K562 (cell line): ENCODE measurements at places on chromosomes 7 and 10.

GRCh38 chr10:124341768-124342135 is 77.0 kb downstream of the OAT start:
- no peak overlapping the region for H3K27ac ChIP-seq
- H3K36me3 ChIP-seq = no peaks in the 10 kb centered on the region
- no peaks in the 10 kb centered on the region; the same call in 1 of the 3 replicates for H3K27me3 ChIP-seq
- peaks cover 7% of the 10 kb centered on the region for H3K4me1 ChIP-seq
- no peak for DNase-seq

DNA sequence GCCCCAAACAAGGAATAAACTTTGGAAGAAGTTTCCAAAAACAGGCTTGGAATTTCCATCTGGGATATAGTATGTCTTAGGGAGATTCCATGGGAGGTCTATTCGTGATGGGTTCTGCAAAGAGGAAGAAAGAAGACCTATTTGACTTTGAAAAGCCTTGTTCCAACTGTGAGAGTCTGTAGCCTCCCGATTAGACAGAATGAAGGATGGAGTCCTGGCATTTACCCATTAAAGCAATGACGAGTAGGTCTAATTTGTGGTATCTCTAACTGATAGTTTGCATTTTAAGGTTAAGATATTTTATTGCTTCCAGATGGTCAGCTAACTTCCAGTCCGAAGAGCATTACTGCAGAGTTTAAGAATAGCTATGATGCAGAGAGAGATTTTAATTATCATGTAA is 19.5 kb upstream of the GALNT17 start:
- H3K27ac ChIP-seq = no peak overlapping the region
- H3K4me1 ChIP-seq = no peaks in the 10 kb centered on the region
- no peak for DNase-seq
- H3K4me3 ChIP-seq = no peak overlapping the region

DNA sequence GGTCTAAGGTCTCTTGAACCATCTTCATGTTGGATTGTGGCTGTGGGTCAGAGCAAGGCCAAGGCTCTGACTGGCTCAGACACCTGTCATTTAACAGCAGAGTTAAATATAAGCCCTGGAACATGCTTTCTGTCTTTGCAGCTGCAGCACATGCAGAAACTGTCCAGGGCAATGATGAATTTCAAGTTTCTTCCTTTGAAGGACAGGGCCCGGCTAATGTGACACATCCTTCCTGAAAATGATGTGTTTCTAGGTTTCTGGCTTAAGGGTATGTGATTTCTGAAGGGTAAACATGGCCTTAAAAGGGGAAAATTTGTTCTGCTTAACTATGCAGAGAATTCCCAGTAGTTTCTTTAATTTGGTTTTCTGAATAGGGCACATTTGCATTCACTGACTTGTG is 34.0 kb upstream of the SLC35B4 start:
- no peaks in the 10 kb centered on the region for H3K4me1 ChIP-seq
- H3K4me3 ChIP-seq = no peak overlapping the region
- H3K27me3 ChIP-seq = peaks cover 32% of the 10 kb centered on the region
- no peak for DNase-seq
- H3K27ac ChIP-seq = no peak overlapping the region

GRCh38 chr7:98921608-98922372 is 43.5 kb downstream of the TRRAP start:
- H3K27me3 ChIP-seq = no peaks in the 10 kb centered on the region
- H3K36me3 ChIP-seq = peaks cover 92% of the 10 kb centered on the region
- DNase-seq = no peak
- H3K4me3 ChIP-seq = no peak overlapping the region

GRCh38 chr7:4958477-4959301 is at the start of gene MMD2:
TSS of gene MMD2 (minus strand) at chr7:4959187. CDS start at chr7:4959017, 170 bp downstream.
- no peak for DNase-seq
- H3K27ac ChIP-seq = no peak within 1 kb of the TSS
- H3K36me3 ChIP-seq = no peaks in the 10 kb centered on the region
- no peaks in the 10 kb centered on the region; the same call in 2 of the 3 replicates for H3K4me1 ChIP-seq
- H3K4me3 ChIP-seq = no peak within 1 kb of the TSS

DNA sequence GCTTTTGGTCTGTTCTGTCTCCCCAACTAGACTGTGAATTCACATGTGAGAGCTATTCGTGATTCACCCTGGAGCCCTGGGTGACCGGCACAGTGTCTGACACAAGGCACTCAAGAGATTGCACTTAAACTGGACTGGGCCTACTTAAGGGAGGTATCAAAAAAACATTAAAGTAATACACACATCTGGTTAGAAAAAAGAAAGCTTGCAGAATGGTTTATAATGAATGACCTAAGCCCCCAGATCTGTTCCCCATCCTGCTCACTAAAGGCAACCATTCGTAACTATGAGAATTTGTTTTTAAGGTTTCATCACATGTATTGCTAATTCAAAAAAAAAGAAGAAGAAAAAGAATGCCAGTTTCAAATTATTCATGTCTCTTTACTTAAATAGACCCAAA is 74.5 kb downstream of the DGKI start:
- H3K4me1 ChIP-seq = no peaks in the 10 kb centered on the region
- no peaks in the 10 kb centered on the region for H3K36me3 ChIP-seq
- H3K27ac ChIP-seq = no peak overlapping the region

- no peak overlapping the region for H3K27ac ChIP-seq
- H3K4me3 ChIP-seq = no peak overlapping the region
- no peaks in the 10 kb centered on the region for H3K36me3 ChIP-seq
- H3K27me3 ChIP-seq = peaks cover 8% of the 10 kb centered on the region; the same call in 1 of the 2 replicates
Observed at GRCh38 chr10:12919574-12919973, 81.9 kb downstream of the CCDC3 start.

DNA sequence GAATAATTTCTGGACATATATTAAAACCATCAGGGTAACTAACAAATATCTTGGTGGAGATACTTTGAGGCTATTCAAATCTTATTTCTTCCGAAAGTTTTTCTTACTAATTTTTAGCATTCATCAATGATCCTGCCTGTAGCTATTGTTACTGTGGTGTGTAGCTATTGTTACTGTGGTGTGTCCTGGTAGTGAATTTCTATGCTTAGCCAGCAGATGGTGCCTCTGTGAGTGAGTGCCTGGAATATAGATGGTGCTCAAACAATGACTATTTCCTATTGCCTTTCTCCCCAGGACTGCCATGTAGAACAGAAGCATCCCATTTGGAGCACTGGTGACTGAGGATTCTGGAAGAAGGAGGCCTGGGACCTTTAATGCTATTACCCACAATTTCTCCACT is 245.7 kb downstream of the CCSER2 start:
- H3K4me3 ChIP-seq = no peak overlapping the region
- no peaks in the 10 kb centered on the region for H3K27me3 ChIP-seq
- DNase-seq = no peak

GRCh38 chr10:112753961-112754411 is 196.1 kb upstream of the TCF7L2 start:
- H3K4me3 ChIP-seq = no peak overlapping the region
- no peak overlapping the region for H3K27ac ChIP-seq
- no peaks in the 10 kb centered on the region for H3K36me3 ChIP-seq

DNA sequence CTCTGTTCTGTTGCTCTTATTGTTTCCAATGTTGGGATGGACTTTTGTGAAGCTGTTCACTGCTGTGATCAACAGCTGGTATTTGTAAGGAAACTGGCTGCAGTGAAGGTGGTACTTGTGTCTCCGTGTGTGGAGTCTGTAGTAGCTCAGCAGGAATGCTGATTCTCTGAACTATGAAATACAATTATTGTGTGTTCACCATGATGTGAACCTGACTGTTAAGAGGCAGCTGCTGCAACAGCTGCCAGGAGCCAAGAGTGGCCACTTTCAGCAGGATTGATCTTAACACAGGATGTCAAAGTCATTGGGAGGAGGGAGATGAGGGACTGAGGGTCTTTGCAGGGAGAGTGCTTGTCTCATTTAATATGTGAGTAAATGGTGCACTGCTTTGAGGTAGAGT is 13.9 kb downstream of the VSTM2A start:
- no peak for DNase-seq
- H3K27ac ChIP-seq = no peak overlapping the region
- H3K36me3 ChIP-seq = no peaks in the 10 kb centered on the region
- H3K4me3 ChIP-seq = no peak overlapping the region
- H3K27me3 ChIP-seq = no peaks in the 10 kb centered on the region
- H3K4me1 ChIP-seq = no peaks in the 10 kb centered on the region

GRCh38 chr10:126083009-126083408 is 186.6 kb downstream of the FANK1 start:
- H3K27me3 ChIP-seq = peaks cover 2% of the 10 kb centered on the region; the same call in 1 of the 3 replicates
- no peaks in the 10 kb centered on the region for H3K4me1 ChIP-seq
- H3K4me3 ChIP-seq = no peak overlapping the region

DNA sequence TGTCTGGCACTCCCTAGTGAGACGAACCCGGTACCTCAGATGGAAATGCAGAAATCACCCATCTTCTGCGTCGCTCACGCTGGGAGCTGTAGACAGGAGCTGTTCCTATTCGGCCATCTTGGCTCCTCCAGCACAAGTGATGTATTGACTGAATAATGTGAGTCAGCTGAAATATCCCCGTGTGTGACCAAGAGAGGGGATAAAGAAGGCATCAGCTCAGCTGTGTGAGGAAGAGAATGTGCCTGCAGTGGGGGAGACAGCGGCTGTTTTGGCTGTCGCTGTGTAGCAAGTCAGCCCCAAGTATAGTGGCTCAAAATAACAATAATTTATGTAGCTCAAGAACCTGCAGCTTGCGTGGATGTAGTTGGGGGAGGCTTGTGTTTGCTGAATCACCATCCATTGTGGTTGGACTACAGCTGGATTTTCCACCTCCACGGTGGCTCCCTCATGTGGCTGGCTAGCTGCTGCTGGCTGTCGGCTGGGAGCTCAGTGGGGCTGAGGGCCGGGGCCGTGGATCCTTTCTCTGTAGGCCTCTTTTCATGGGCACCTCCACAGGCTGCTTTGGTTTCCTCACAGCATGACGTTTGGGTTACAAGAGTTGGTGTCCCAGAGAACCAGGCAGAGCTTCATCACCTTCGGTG is 434.5 kb downstream of the CCSER2 start:
- no peaks in the 10 kb centered on the region for H3K27me3 ChIP-seq
- H3K4me1 ChIP-seq = no peaks in the 10 kb centered on the region
- no peak overlapping the region for H3K4me3 ChIP-seq
- no peaks in the 10 kb centered on the region for H3K36me3 ChIP-seq
- H3K27ac ChIP-seq = no peak overlapping the region

- no peaks in the 10 kb centered on the region for H3K27me3 ChIP-seq
- DNase-seq = no peak
Observed at GRCh38 chr7:4787947-4788626, 12.7 kb downstream of the AP5Z1 start.

DNA sequence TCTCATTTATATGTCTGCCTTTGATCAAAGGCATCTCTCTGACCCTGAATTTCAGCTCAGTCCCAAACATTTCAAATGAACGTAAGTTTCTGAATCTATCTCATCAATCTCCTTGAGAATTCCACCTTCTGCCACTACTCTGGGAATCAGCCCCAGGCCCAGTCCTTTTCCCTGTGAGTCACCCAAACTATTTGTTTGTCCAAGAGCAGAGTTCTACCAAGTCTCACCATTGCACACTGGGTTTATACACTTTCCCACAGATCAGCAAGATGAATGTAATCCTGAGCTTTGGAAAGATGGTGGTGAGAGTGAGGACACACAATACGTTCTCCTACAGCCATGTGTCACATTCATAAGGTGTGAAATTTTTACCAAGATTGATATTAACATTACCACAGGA is 251.3 kb upstream of the VWC2 start:
- no peaks in the 10 kb centered on the region for H3K36me3 ChIP-seq
- DNase-seq = no peak
- H3K4me3 ChIP-seq = no peak overlapping the region
- no peak overlapping the region for H3K27ac ChIP-seq

DNA sequence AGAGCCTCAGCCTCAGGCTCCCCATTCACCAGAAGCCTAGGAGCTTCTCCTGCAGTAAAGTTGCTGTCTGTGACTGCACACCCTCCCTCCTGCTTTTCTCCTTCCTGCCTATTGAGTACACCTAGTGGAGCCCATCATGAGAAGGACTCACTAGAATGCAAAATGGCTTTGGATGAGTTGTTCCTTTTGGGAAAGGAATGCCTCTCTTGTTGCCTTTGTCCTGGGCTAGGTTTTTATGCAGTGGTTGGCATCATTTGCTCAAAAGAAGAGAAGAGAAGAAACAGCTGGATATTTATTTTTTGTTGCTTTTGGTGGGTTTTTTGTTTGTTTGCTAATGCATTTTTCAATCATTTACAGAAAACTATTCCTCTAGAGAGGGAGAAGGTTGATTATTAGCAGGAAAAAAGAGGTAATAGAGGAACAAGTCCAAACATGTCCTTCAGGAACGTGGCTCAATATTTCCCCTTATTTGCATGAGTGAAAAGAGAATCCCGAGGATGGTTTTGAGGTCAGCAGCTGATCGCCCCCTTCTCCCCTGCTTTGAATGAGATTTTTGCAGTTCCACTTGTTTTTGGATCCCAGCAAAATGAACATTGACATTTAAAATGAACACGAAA is 369.9 kb upstream of the NRP1 start:
- no peaks in the 10 kb centered on the region for H3K27me3 ChIP-seq
- H3K27ac ChIP-seq = no peak overlapping the region
- no peak overlapping the region for H3K4me3 ChIP-seq
- H3K36me3 ChIP-seq = no peaks in the 10 kb centered on the region

DNA sequence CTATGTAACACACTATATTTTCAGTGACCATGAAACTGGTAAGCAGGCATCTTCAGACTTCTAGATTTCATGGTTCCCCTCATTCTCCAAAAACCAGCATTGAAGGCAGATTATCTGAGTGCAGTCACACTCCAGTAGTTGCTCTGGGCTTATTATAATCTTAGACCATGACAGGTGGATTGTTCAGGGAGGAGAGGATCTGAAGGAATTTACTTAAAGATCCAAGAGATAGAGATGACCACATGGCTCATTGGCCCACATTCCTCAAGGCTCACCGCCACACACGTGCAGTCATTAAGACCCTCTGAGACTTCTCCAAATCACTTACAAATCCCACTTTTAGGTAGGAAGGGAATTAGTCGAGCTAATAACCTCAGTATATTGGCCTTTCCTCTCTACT is 55.2 kb downstream of the GSAP start:
- H3K27ac ChIP-seq = no peak overlapping the region
- H3K4me1 ChIP-seq = no peaks in the 10 kb centered on the region
- no peak overlapping the region for H3K4me3 ChIP-seq
- DNase-seq = no peak

DNA sequence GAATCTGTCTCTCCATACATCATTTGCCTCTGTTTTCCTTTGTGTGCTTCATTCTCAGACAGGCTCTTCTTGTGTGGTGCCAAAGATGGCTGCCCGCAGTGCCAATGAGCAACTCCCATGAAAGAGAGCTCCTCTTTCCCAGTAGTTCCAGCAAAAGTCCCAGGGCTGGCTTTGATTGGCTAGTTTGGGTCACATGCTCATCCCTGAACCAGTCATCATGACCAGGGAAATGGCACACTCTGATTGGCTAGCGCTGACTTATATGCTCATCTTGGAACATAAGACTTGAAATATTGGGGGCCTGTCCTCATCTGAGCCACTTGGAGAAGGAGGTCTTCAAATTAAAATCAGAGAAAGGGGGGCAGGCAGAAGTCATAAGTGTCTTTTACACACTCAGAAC is 112.7 kb downstream of the CDH23 start:
- H3K27me3 ChIP-seq = peaks cover 73% of the 10 kb centered on the region
- H3K27ac ChIP-seq = no peak overlapping the region
- peak; percentile 55 for DNase-seq
- no peak overlapping the region for H3K4me3 ChIP-seq

GRCh38 chr10:49833168-49833567 is 71.0 kb upstream of the OGDHL start:
- H3K27ac ChIP-seq = no peak overlapping the region
- no peaks in the 10 kb centered on the region for H3K27me3 ChIP-seq
- no peaks in the 10 kb centered on the region for H3K4me1 ChIP-seq
- peaks cover 42% of the 10 kb centered on the region for H3K36me3 ChIP-seq
